ENCODE measurements at places on chromosomes 12 and 14.

- DNase-seq, result no peak
Measured at GRCh38 chr12:49980501-49981349, 8.0 kb downstream of the AQP6 start.

DNA sequence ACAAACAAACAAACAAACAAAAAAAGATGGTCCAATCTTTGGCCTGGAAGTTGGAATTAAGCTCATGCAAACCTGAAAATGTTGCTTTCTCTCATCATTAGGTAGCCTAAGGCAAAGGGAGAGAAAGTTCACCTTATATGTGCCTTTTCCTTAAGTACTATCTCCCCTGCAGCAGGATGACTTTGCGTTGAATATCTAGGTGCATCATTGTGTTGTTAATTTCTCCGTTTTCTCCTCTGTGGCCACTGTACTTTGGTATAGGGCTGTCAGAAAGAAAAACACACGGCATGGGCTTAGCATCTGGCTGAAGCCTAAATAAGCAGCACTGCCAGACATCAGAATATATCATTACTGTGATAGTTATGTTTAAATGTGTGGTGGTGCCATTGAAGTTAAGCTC is 345.5 kb downstream of the BCAT1 start:
- no peak for DNase-seq

GRCh38 chr14:61558271-61558670 is 137.0 kb upstream of the HIF1A start:
- DNase-seq, result peak; percentile 93

DNA sequence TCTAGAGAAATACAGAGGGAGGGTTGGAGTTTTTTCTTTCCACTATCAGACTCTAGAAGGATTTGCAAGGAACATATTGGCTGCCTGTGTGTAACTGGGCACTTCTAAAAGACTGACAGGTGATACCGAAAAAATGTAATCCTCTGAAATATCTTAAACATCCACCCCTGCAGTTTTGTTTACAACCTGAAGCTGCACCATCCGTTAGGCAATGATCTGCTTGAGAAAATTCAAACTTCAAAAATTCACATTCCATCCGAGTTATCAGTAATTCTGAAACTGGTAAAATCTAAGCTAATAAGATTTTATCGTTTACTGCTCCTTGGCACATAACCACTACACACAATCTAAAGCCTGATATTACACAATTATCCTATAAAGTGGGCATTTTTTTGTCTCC is 528.6 kb downstream of the FUT8 start:
- DNase-seq, result no peak

DNA sequence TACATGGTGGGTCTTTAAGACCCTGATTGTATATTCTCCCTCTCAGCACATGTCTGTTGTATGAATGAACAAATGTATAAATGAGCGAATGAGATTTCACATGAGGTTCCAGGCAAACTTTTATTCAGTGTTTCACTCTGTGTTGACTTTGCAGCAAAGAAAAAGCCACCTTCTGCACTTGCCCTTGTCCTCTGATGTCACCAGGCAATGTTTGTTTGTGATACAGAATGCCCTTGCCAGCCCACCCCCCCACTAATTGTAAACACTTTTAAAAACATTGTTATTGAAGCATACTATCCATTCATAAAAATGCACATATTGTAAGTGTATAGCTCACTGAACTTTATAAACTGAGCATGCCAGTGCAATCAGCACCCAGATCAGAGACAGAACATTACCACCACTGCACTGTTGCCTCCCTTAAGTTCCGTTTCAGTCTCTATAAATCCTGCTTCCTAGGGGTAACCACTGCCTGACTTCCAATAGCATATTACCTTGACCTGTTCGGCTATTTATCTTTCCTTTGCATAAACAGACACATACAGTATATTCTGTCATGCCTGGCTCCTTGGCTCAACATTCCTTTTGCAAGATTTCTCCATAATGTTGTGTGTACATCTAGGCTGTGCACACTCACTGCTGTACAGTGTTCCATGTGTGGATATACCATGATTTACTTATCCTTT is 11.3 kb upstream of the LTA4H start:
- no peak for DNase-seq

GRCh38 chr14:61104358-61104757 is 123.3 kb downstream of the SLC38A6 start:
- DNase-seq, result no peak

DNA sequence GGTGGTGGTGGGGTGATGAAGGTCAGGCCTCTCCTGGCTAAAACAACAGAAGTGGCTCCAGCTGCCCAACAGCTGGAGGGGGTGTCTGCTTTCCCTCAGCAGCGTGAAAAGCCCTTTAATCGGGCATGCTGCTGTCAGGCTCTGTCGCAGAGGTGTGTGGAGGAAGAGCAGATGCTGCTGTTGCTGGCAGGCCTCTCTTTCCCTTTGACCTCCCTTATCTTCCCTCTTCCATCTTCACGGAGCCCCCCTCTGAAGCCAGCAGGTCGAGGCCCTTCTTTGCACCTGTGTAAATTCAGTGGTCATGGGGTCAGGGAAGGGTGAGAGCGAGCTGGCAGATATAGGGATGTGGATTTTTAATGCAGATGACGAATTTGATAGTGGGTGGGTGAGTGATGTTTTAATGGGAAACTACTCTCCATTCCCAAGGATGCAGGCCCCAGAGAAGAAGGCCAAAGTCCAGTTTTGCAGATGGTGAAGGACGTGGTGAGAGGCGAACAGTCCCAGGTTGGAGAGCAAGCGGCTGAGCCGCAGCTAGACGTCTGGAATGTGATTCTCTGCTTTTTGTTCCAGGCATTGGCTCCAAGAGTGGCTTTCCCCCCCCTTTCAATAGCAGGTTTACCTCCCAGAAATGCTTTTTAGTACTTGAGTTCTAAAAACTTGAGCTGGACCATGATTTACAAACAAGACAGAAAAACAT is 64.0 kb downstream of the SMOC1 start:
- no peak for DNase-seq

- DNase-seq, result no peak
Measured at GRCh38 chr12:92769124-92769901, 66.5 kb downstream of the PLEKHG7 start.

GRCh38 chr12:18074001-18074400 is 16.0 kb downstream of the RERGL start:
- DNase-seq, result peak; percentile 37

DNA sequence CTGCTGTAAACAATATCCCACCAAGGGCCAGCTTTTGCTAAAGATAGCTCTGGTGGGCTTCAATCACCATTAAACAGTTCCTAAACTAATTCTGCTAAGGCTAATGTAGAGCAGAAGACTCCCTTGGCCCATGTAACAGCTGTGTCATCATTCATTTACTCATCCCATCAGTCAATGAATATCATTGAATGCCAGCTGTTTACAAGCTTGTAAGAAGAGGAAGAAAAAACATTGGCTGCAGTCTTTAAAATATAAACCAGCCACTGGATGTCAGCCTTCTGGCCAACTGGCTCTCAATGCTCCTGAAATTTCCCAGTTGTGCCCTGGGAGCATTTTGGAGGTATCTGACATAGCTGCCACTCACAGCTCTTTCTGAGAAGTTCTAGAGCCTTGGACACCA is 18.0 kb upstream of the MAP3K9 start:
- DNase-seq, result no peak

GRCh38 chr12:53101266-53101665 is 2.0 kb upstream of the SOAT2 start:
- DNase-seq, result no peak

- no peak for DNase-seq
Measured at GRCh38 chr14:72744416-72745120, 149.3 kb downstream of the DPF3 start.

DNA sequence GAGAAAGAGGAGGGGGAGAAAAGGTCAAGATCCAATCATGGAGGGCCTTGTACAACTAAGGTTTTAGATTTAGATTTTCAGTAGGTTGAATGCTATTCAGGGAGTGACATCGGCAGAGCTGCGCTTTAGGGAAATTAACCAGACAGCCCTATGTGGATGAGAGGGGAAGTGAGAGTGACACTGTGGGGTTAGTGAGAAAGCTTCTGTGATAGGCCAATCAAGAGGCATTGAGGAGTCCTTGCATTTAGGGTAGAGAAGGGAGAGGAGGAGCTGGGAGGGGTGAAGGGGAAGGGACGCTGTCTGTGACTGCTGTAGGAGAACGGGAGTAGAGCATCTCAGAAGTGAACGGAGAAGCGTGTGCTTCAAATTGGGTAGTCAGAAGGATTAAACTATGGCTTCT is 3.4 kb downstream of the HSD17B6 start:
- no peak for DNase-seq

GRCh38 chr14:69990323-69990722 is 111.1 kb downstream of the SMOC1 start:
- peak; percentile 78 for DNase-seq

Data from NCI-H2081 (cell line).